ENCODE measurements at places on chromosomes 2 and 18.

- DNase-seq = no peak
These were observed 121.3 kb downstream of the NDUFA10 start for GRCh38 chr2:239903803-239904202.

DNA sequence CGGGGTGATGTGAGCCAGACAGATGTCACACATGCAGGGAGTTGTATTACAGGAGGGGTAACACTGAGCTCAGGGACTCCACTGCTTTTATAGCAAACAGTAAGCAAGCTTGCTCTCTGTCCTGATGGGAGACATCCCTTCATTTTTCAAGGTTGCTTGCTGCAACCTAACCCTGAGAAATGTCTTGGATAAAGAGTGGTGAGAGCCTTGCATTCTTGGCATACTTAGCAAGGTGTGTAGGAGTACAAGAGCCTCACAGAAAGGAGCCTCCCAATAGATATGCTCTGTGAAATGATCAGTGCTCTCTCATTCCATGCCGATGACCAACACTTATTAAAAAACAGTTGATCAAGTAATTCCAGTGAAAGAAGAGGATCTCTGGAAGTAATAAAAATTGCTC is 8.1 kb downstream of the PFN4 start:
- no peak for DNase-seq

GRCh38 chr2:100853909-100854810 is 34.2 kb downstream of the NPAS2 start:
- DNase-seq = no peak

GRCh38 chr18:71951001-71951400 is 593.1 kb downstream of the CBLN2 start:
- DNase-seq = no peak

- DNase-seq = no peak
These were observed 75.5 kb downstream of the SLC66A2 start for GRCh38 chr18:79875931-79876461.

DNA sequence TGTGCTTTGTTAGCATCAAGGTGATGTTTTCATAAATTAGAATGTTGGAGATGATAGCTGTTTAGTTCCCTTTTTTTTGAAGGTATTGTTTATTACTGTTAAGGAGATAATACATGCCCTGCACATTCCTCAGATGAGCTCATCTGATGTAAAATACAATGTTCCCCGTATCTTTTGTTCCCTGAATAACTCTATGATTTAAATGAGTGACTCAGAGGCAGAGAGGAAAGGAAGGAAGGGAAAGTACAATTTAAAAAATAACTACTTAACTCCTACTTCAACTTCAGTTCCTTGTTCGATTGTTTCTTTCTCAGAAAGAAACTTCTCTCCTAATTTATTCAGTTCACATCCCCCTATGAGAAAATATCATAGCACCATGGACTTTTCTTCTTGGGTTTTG is 208.7 kb downstream of the KCNE4 start:
- no peak for DNase-seq

- DNase-seq = no peak
These were observed 268.8 kb downstream of the ARHGAP15 start for GRCh38 chr2:143397884-143398614.

- no peak for DNase-seq
These were observed 119.9 kb upstream of the PIEZO2 start for GRCh38 chr18:11269257-11269656.

GRCh38 chr2:24618144-24618543 is 127.1 kb downstream of the NCOA1 start:
- DNase-seq = no peak

GRCh38 chr2:2472881-2473280 is 141.8 kb upstream of the MYT1L start:
- DNase-seq = no peak

DNA sequence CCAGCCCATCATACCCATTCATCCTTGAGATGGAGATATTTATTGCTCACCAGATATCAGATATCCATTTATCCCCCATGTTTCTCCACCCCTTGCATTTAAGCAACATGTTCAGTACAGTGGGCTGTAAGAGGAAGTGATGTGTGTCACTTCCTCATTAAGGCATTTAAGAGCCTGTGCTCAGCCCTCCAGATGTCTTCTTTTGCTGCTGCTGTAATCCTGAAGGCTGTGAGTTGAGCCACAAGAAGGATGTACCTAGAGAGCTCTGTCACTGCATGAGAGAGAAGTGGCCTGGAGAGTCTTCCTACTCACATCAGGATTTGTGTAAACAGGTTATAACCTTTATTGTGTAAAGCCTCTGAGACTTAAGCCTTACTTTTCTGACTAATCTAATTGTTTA is 151.8 kb upstream of the UNC80 start:
- DNase-seq = no peak

- no peak for DNase-seq
These were observed 379.0 kb downstream of the ZEB2 start for GRCh38 chr2:144140891-144141290.

DNA sequence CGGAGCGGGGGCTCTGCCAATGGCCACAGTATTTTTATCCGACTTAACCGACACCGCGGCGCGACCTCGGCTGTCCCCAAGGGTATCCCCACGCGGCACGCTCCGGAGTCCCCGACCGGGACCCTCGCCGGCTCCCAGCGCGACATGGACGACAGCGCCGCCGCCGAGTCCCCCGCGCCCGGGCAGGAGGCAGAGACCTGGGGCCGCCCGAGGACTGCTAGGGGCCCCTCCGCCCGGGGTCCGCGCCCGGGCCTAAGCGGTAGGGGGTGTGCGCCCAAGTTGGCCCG is 468 bp downstream of the UXS1 start:
- DNase-seq = no peak

- no peak for DNase-seq
These were observed 39.4 kb upstream of the SH3BP4 start for GRCh38 chr2:234912437-234912836.

DNA sequence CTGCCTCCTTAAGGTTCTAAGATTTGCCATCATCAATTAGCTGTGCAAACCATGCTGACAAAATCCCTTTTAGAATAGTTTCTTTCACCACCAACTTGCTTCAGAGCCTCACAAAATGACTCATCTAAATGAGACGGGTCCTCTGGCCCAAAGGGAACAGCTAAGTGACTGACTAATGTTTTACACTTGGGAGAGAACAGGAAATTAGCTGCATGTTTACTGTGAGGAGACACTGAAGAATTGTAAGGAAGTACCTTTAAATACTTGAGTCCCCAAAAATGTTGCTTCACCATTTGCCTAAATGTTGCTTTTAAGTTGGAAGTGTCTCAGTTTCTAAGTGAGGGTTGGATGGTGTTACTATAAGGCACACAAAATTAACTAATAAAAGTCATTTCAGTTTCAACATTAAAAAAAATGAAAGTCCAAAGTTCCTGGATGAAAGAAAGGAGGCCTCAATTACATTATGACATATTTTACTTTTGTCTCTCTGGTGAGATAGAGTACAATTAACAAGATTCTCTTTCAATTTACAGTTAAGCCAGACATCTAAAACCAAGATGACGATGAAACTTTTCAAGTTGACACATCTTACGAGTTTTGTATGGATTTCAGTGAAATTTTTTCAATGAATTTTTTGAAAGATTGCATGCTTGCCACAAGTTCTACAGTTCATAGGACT is 229.1 kb upstream of the FN1 start:
- no peak for DNase-seq

- no peak for DNase-seq
These were observed 31.8 kb upstream of the MEX3C start for GRCh38 chr18:51229328-51229727.

DNA sequence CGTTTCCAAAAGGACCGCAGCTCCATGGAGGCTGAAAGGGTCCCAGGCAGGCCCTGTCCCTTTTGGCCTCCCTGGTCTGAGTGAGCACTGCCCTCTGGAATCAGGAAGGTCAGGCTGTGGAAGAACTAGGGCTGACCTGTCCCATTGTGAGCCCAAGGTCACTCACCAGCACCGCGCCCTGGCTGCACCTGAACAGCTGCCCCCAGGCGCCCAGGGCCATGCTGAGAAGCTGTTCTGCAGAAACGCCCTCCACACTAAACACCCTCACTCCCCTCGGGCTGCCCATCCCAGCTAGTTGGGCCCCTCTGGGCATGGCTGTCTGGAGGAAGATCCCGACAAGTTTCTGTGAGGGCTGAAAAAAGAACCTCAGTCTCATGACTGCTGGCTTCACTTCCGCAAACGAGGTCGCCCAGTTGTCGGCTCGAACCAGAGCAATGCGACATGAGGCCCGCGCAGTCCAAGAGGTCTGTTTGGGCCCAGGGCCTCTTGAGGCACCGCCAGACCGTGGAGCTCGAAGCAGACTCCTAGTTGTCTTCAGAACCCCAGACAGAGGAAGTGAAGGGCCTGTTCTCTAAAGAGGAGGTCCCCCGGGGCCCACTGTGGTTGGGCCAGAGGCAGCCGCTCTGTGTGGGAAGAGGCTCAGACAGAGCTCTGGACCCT is 64.4 kb downstream of the INPP5D start:
- no peak for DNase-seq

DNA sequence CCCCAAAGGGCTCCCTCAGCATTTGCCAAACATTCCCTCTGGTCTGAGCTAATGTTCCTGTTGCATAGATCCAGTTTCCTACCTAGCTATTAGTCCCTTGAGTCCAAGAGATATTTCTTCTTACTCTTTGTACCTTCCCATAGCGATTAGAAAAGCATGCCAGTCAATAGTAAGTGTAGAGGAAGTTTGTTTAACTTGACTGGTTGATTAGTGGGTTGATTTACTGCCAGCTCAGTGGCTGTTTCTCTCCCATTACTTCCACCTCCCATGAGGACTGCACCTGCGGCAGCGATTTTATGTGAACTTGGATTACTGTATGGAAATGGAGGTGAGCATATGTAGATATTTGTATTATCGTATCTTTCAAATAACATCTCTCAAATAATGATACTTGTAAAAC is 1748.4 kb upstream of the CELF4 start:
- no peak for DNase-seq

DNA sequence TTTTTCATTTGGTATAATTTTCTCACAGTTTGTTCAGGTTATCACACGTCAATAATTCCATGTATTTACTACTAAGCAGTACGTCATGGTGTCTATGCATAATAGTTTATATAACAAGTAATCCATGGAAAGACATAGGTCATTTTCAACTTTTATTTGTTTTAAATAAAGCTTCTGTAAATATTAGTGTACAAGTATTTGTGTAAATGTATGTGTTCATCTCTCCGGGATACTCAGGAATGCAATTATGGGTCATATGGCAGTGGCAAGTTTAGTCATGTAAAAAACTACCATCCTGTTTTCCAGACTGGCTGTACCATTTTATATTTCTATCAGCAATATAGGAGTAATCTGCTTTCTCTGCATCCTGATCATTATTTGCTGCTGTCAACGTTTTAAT is 231.1 kb upstream of the ZNF804A start:
- DNase-seq = no peak

- DNase-seq = no peak
These were observed 147.2 kb downstream of the ASB1 start for GRCh38 chr2:238573916-238574315.

- DNase-seq = no peak
These were observed 240.9 kb upstream of the GULP1 start for GRCh38 chr2:188050726-188051125.

GRCh38 chr2:162244541-162245031 is 1.3 kb upstream of the FAP start:
- no peak for DNase-seq

- DNase-seq = peak; percentile 59
These were observed 257.7 kb upstream of the COPS8 start for GRCh38 chr2:236827997-236828396.

DNA sequence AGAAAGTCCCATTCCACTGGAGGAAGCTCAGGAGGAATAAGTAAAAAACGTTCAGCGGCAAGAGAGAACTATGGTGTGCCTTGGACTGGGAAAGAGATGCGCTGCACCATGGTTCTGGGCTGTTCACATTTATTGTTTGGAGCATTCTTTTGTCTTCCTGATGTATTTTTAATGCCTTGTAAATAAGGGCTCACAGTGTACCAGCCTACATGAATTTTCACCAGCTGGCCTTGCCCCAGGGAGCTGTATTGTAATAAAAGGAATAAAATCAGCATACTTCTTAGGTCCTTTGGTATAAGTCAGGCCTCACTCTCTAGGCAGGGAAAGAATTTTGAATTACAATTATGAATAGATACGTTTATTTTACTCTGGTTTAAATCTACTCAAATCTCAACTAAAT is 1249.6 kb downstream of the CNTNAP5 start:
- DNase-seq = no peak

DNA sequence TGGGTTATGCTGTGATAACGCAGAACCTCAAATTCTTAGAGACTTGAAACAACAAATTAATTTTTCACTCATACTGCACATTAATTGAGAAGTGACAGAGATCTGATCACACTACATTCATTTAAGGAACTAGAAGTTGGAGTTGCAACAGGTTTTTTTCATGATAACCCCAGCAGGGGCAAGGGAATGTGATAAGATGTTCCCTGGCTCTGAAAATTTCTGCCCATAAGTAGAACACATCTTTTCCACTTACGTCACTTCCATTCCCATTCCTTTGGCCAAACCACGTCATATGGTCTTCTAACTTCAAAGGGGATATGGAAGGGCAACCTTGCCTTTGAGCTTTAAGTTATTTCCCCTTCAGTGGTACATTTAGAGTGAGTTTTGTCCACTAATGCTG is 29.7 kb upstream of the PSME4 start:
- no peak for DNase-seq

DNA sequence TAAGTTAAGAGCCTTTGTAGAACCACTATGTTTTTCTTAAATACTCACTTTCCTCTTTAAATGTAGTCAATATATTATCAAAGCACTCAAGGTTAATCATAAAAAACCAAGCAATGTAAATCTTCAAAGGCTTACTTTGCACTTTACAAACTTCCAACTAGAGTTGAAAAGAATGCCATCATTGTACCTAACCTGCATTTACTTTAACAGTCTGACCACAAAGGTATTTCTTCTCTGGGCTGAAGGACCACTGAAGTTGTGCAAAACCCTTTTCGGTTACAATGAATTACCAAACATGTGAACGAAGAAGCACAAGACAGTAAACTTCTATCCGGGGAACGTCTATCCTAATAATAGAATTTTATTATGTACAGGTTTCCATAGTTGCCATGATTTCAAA is 3.0 kb downstream of the HNRNPLL start:
- DNase-seq = no peak
